ENCODE measurements at places on chromosomes 16 and 17.

DNA sequence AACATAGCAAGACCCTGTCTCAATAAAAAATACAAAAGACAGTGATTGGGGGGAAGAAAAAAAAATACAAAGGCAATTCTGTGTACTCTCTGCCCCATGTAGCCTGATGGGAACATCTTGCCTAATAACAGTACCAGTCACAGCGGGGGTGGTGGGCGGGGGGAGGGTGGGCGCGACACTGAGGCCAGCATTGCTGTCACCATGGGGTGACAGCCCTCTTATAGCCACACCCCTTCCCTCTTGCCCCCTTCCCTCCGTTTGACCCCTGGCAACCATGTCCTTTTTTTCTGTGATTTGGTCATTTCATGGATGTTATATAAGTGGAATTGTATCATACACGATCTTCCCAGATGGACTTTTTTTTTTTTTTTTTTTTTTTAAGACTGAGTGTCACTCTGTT lies 80.9 kb downstream of the DNAH17 start:
- DNase-seq, result no peak

- no peak for DNase-seq
These were observed 407.0 kb upstream of the SOX9 start for GRCh38 chr17:71713846-71714245.

DNA sequence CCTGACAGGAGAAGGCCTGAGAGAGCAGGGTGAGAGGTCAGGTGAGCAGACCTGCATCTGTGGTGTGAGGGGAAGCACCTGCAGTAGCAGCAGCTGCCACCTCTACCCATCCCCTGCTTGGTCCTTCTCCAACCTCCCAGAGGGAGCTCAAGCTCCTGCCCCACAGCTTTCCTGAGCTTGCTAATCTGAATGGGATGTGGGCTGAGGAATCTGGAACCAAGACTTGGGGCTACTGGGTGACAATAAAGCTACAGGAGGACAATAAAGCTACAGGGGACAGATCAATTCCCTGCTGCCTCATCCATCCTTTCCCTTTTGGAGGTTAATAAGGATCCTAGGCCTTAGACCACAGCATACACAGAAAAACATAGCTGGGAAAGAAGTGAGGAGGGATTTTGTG lies 4.9 kb upstream of the TBX4 start:
- DNase-seq, result no peak

DNA sequence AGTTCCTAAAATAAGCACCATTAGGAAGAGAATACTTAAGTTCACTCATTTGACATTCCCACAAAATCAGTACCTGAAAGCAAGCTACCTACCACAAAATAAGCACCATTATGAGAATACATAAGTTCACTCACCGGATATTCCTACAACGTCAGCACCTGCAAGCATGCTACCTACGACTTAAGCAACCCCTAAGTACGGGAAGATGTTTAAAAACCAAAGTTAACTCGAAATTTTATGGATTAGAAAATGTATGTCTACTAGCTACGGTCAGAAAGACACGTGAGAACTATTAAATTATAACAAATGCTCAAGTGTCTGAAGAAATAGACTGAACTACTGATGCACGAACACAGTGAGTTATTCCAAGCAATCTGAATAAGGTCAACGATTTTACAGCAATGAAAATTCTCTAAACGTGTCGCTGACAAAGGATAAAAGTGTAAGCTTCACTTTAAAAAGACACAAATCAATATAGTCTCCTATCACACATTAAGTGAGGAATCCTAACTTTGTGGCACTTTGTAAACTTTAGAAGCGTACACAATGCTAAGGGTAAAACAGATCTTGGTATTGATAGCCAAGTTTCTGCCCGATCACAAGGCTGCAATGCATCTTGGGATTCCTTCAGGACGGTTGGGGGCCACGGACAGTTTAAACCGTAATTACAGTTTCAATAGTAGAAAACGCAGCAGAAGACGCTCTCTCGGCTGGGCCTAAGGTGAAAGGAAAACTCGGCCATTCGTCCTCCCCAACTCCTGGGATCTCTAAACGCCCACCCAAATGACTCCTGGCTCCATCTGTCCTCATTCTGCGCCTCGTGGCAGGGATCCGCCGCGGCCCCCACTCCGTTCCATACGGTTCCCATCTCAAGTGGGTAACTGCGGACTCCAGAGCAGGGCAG lies 1.3 kb downstream of the GSPT1 start:
- no peak for DNase-seq

GRCh38 chr17:35588196-35588920 lies 1.2 kb downstream of the AP2B1 start:
- DNase-seq, result no peak

DNA sequence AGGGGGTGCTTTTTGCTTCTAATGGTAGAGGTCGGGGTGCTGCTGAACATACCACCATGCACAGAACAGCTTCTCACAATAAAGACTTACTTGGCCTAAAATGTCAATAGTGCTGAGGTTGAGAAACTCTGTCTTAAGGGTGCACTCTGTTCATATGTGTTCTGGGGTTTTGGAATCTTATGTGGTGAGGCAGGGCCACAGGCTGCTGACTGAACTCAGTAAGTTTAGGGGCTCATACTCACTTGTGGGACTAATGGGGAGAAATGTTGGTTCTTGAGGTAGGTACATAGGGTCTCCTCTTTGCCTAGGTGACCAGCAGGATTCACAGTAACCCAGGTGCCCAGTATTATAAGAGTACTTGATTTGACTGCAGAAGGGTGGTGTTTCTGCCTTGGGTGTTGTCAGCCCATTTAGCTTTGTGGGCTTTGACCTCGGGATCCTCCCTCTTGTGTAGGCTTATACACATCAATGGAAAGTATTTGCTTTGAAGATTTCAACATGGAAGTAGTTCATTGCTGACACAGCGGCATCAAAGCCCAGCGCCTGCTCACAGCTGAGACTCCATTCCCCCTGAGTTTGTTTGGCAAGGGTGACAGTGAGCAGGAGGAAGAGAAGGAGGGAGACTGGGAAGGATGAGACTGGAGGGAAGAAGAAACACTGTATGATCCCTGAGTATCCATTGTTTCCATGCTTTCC lies 17.2 kb downstream of the SLC7A6 start:
- no peak for DNase-seq

GRCh38 chr17:41315204-41315794 lies at the start of gene KRTAP17-1:
Gene KRTAP17-1 (minus strand): TSS chr17:41315710. CDS start chr17:41315650, 60 bp downstream.
- no peak for DNase-seq

- no peak for DNase-seq
These were observed 4.7 kb downstream of the MSRB1 start for GRCh38 chr16:1938316-1938715.

DNA sequence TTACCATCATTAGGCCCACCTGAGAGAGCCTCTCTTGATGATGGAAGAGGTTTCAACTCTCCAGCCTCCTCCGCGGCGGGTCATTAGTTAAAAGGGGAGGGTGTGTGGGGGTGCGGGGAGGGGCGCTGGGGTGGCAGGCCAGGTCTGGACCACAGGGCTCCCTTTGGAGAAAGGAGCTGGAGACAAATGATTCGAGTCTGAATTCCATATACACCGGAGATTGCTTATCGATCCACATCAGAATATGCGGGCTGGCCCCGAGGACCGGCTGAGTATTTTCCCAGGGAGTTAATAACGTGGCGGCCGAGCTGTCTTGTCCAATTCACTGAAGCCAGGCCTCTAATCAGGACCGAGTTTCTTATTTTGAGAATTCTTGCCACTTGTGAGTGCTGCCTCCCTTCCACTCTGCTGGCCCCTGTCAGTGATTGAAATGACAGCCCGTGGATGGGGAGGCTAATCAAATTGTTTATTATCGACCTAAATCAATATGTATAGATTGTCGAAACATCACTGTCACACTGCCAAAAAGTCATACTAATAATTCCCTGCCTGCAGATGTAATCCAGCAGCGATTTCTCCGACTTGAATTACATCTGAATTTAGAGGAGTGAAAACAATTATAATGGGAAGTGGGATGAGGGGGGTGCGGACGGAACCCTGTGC lies 202.7 kb downstream of the SALL1 start:
- no peak for DNase-seq

GRCh38 chr17:40062329-40063186 lies at the start of gene THRA:
Gene THRA (plus strand): TSS chr17:40062965. CDS start chr17:40074489, 11,524 bp downstream.
- DNase-seq, result peak; percentile 79

GRCh38 chr16:24736758-24737157 lies 7.3 kb downstream of the TNRC6A start:
- no peak for DNase-seq

- no peak for DNase-seq
These were observed 31.0 kb downstream of the CPNE2 start for GRCh38 chr16:57123216-57123973.

- DNase-seq, result no peak
These were observed 5.0 kb downstream of the FOXK2 start for GRCh38 chr17:82524540-82524939.

GRCh38 chr17:15213381-15214087 lies 51.6 kb downstream of the PMP22 start:
- no peak for DNase-seq
